ENCODE measurements at places on chromosomes 3 and 15. TPM values are rescaled to one million over a fixed set of nuclear protein-coding genes. Genes with fewer than 3 reads are reported as not detected.

The A4GNT gene
- total RNA-seq: not detected

The HTR3E gene
- total RNA-seq: not detected

The GOLGA6A gene
- 0.07 TPM for total RNA-seq

The CACNA2D3 gene
- not detected for total RNA-seq

The CHRNA3 gene
- total RNA-seq: not detected

The CYP19A1 gene
- total RNA-seq: not detected

The SCAMP5 gene
- 0.74 TPM for total RNA-seq

GRCh38 chr3:10373686-10374261 is 52.9 kb upstream of the SEC13 start:
- no peak overlapping the region for H3K27ac ChIP-seq
- no peak overlapping the region for H3K4me3 ChIP-seq
- no peaks in the 10 kb centered on the region for H3K36me3 ChIP-seq
- peak; percentile 26 for DNase-seq
- H3K27me3 ChIP-seq: no peaks in the 10 kb centered on the region

DNA sequence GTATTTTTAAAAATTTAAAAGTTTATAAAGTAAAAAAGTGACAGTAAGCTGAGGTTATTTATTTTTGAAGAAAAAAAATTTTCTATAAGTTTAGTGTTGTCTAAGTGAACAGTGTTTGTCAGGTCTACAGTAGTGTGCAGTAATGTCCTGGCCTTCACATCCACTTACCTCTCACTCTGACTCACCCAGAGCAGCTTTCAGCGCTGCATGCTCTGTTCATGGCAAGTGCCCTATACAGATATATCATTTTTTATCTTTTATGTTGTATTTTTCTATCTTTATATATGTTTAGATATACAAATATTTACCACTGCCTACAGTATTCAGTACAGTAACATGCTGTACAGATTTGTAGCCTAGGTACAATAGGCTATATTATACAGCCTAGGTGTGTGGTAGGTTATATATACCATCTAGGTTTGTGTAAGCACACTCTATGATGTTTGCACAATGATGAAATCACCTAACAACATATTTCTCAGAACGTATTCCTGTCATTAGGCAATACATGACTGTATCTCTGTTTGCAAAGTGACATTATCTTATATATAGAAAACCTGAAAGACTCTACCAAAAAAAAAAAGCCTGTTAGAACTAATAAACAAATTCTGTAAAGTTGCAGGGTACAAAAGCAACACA is 75.9 kb upstream of the TMC3 start:
- H3K36me3 ChIP-seq: no peaks in the 10 kb centered on the region
- no peaks in the 10 kb centered on the region for H3K27me3 ChIP-seq
- no peaks in the 10 kb centered on the region for H3K4me1 ChIP-seq
- no peak overlapping the region for H3K27ac ChIP-seq
- H3K4me3 ChIP-seq: no peak overlapping the region

- H3K27me3 ChIP-seq: no peaks in the 10 kb centered on the region
- H3K36me3 ChIP-seq: peaks cover 3% of the 10 kb centered on the region
- H3K4me1 ChIP-seq: peaks cover 6% of the 10 kb centered on the region
- H3K27ac ChIP-seq: peak overlapping the region; percentile 45
- DNase-seq: no peak
Measured at GRCh38 chr15:64071931-64072765, 21.5 kb downstream of the CIAO2A start.

DNA sequence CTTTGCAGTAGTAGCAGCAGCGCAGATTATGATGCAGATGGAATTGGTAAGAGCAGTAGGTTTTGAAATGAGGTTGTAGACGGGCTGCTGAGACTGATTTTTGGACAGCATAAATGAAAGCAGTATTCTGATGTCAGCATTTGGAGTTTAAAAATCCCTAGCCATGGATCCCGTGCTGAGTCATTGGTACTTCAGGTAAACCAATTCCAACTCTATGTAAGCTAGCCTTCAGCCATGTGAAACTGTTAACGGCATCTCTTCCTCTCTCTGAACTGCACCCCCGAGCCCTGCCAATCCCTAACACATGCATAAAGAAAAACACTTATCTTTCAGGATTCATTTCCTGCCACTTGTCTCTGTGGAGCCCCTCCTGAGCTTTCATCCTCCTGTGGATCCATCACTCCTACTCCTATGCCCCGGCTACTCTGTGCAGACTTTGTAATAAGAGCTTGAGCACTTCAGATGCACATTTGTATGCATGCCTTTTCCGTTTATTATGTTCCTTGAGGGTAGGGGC is 119.0 kb downstream of the AKAP13 start:
- DNase-seq: no peak
- no peaks in the 10 kb centered on the region for H3K27me3 ChIP-seq
- no peak overlapping the region for H3K4me3 ChIP-seq
- H3K4me1 ChIP-seq: peaks cover 26% of the 10 kb centered on the region
- no peak overlapping the region for H3K27ac ChIP-seq

GRCh38 chr3:43213631-43214030 is 72.7 kb upstream of the SNRK start:
- no peak overlapping the region for H3K4me3 ChIP-seq
- H3K36me3 ChIP-seq: no peaks in the 10 kb centered on the region
- no peak for DNase-seq
- no peak overlapping the region for H3K27ac ChIP-seq

DNA sequence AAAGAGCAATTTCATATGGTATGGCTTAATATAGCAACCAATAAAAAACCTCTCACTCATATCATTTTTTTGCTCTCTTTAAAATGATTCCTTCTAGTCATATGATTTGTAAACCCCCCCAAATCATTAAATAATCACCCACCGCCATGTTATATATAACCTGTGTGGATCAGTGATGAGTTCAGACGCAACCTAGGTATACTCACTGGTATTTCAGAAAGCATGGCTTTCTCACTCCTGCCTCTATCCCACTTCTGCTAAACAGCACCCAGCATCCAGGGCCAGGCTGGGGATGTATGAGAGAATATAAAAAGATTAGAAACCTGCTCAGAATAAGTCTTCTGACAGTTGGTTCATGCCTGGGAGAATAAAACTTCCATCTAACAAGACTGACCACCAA is 172.3 kb upstream of the PRICKLE2 start:
- H3K36me3 ChIP-seq: no peaks in the 10 kb centered on the region
- peaks cover 3% of the 10 kb centered on the region for H3K27me3 ChIP-seq
- H3K27ac ChIP-seq: no peak overlapping the region
- no peak overlapping the region for H3K4me3 ChIP-seq

DNA sequence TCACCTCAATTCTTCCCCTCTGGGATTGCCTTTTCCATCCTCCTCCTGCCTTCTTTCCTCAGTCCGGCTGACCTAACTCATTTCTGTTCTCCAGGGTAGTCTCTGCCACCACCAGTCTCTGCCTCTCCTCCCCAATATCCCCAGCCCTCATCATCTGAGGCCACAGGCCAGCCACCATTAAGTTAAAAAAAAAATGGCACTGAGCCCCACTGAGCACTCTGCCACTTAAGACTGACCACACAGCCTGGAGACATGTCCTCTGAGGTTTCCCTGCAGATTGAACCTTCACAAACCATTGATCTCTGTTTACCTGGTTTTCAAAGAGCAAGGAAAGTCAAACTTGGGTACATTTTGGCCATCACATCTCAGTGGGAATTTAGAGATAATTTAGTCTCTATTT is 13.6 kb downstream of the LRRC2 start:
- H3K4me1 ChIP-seq: peaks cover under 1% of the 10 kb centered on the region
- H3K27ac ChIP-seq: no peak overlapping the region
- no peaks in the 10 kb centered on the region for H3K27me3 ChIP-seq
- DNase-seq: no peak
- H3K4me3 ChIP-seq: no peak overlapping the region
- H3K36me3 ChIP-seq: no peaks in the 10 kb centered on the region

DNA sequence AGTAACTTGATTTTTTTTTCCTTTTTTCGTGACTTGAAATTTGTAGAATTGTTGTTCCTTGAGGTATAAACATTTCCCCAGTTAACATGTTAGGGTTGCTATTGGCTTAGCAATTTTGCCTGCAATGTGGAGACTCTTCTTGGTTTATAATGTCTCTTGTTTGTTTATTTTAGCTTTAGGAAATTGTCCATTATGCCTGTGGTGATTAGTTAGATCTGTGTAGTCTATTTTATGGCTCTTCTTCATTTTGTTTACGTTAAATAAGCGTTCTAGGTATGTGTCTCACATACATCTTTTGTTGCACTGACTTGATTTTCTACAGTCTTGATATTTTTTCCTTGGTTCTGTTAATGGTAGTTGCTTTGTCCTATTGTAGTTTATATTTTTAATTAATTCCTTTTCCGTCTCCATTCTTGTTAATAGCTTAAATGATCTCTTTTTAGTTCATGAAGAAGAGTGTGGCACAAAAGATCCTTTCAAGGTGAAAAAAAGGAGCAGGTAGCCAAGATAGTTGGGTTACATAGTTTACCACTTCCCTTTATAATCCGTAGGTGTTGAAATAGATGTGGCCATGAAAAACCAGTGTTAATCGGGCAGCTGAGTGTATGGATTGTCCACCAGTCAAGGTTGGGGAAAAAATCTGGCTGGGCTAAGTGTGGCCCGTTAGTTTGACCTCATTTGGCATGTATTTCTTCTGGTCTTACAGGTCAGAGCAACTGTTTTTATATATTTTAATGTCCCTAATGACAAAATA is 12.1 kb downstream of the IQGAP1 start:
- no peaks in the 10 kb centered on the region for H3K27me3 ChIP-seq
- H3K36me3 ChIP-seq: no peaks in the 10 kb centered on the region
- peak overlapping the region; percentile 23 for H3K4me3 ChIP-seq
- H3K4me1 ChIP-seq: peaks cover 46% of the 10 kb centered on the region

GRCh38 chr3:34279901-34280300 is 481.5 kb downstream of the PDCD6IP start:
- no peaks in the 10 kb centered on the region for H3K4me1 ChIP-seq
- H3K36me3 ChIP-seq: no peaks in the 10 kb centered on the region
- no peaks in the 10 kb centered on the region for H3K27me3 ChIP-seq
- no peak overlapping the region for H3K4me3 ChIP-seq
- DNase-seq: no peak

GRCh38 chr3:43727930-43728329 is 37.2 kb downstream of the ABHD5 start:
- no peak overlapping the region for H3K4me3 ChIP-seq
- H3K27ac ChIP-seq: no peak overlapping the region
- no peak for DNase-seq

GRCh38 chr15:60580073-60580472 is 101.1 kb upstream of the ICE2 start:
- H3K4me3 ChIP-seq: peak overlapping the region; percentile 25
- DNase-seq: no peak
- H3K4me1 ChIP-seq: peaks cover 91% of the 10 kb centered on the region
- H3K27me3 ChIP-seq: no peaks in the 10 kb centered on the region
